H9 (cell line): ENCODE measurements at places on chromosomes 3 and 15.

GRCh38 chr15:56053046-56053400 is 59.6 kb upstream of the NEDD4 start:
- no peak for DNase-seq

- DNase-seq: no peak
Measured at GRCh38 chr3:191997579-191998268, 536.8 kb downstream of the PYDC2 start.

GRCh38 chr15:39785841-39786240 is 3.2 kb upstream of the FSIP1 start:
- no peak for DNase-seq

DNA sequence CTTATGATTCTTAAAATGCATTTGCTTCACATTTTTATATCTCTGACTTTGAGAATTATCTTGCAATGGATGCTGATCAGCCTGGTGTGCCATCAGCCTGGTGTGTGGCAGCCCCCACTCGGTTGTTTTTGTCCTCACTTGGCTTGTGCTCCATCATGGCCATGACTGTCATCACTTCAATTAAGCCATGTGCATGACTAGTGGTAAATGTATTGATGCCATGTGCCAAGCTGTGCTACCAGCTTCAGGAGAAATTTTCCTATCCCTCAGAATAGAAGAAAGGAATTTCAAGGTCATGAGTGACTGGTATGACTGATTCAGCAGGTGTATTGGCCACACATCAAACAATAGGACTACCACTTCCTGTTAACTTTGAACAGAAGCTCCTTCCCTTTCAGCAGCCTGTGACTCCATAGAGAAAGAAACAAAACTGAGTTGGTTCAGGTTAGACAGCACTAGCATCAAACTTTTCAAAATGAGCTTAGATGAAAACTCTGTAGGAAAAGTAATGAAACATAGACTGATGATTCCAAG is 251.7 kb downstream of the GRM7 start:
- DNase-seq: no peak

DNA sequence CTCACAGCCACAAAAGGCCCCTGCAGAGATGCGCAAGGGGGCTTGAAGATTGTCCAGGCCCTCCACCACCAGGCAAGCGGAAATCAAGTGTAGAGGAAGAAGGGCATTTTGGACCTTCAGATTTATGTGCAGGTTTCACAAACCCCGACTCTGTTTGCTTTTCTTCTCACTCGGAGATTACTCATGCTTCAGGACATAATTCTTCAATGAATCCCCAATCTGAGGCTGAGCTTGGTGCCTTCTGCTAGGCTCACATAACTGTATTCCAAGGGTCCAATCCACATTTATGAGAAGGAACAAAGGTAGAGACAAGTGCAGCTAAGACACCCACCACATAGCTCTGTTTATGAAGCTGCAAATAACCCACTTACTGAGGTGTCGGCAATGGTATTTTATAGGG is 50.6 kb upstream of the NMNAT3 start:
- DNase-seq: no peak

DNA sequence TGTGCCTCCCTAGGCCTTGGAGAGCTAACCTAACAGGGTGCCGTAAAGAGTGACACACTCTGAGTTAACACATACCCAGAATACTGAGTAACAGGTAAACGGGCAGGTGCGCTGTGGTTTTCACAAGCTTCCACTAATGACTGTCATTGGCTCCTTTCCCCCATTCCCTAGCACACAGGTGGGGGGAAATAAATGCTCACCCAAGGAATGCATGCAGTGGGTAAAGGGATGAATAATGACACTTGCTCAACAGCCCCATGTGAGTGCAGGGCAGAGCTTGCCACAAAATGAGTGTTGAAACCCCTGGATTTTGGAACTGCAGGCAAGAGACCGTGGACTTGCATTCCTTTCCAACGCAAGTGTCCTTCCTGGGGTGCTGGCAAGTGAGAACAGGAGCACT is 57.6 kb downstream of the ADAMTS17 start:
- DNase-seq: no peak

DNA sequence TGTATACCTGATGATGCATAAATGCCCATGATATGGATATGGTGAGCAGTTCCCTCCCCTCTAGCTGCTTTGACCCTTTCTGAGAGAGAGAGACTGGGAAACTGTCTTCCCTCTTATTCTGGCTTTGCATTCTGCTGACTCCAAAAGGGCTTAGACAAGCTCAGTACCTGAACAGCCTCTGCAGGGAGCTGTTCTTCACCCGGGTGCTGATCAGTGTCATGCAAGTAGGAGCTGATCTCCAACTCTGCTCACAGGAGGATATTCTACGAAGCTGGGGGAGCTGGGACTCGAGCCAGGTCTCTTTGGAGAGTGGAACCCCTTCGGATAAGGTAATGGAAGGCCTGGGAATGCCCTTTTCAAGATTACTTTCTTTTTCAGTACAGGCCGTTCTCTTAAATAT is 237.1 kb downstream of the RYR3 start:
- peak; percentile 84 for DNase-seq

GRCh38 chr3:30232142-30232541 is 374.3 kb upstream of the TGFBR2 start:
- DNase-seq: no peak

- peak; percentile 4 for DNase-seq
Measured at GRCh38 chr3:139978966-139979365, 44.0 kb downstream of the CLSTN2 start.

DNA sequence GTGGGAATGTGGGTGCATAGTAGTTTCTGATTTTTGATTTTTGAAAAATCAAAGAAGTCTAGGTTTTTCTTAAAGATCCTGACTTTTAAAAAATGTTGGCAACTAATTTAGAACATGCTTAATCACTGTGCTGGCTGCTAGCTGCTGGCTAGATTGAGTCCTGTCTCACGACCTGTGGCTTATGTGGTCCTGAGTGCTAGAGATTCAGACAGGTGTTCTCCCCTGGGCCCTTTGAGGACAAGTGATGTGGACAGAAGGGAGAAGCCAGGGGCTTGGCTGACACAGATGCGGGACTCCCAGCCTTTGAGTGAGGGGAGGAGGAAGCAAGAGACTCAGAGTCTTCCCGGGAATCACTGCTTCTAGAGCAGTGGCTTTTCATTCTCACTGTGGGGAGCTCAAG is 47.5 kb downstream of the CORO2B start:
- DNase-seq: no peak

- DNase-seq: no peak
Measured at GRCh38 chr15:42611532-42611931, 36.1 kb downstream of the STARD9 start.

DNA sequence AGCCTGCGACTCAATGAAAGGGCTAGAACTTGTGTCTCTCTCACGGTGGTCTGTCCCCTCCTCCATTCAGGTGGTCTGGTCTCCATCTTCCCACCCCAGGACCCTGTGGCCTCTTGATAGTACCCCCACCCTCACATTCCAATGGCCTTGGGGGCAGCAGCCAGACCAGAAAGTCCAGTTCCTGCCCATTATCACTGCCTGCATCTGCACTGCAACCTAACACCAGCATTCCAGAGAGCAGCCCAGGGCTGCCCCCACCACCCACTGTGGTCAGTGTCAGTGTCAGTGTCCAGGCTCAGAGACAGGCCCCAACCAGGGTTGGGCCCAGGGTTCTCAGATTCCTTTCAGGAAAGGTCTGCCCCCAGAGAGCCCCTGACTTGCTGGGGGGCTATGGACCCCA is 12.6 kb downstream of the IGDCC3 start:
- DNase-seq: peak; percentile 76

GRCh38 chr15:43517354-43518196 is at the start of gene MAP1A:
TSS of gene MAP1A (plus strand) at chr15:43517608. CDS start at chr15:43521474, 3,866 bp downstream.
- peak; percentile 77 for DNase-seq

DNA sequence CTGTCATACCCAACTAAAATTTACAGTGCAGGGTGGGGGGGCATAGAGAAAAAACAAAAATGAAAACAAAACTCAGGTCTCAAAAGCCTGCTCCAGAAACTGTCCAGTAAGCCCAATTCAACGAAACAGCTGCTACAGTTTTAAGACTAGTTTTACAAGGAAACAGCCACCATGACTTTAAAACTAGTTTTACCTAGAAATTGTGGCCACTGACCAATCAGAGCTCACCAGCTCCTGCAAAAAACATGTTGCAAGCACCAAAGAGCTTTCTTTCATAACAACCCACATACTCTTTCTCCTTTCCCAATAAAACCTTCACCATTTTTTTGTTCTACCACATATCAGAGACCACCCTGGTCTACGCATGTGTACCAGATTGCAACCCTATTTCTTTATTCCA is 7.3 kb upstream of the CFAP91 start:
- DNase-seq: no peak

GRCh38 chr3:126345641-126346460 is 11.4 kb downstream of the KLF15 start:
- peak; percentile 18 for DNase-seq

DNA sequence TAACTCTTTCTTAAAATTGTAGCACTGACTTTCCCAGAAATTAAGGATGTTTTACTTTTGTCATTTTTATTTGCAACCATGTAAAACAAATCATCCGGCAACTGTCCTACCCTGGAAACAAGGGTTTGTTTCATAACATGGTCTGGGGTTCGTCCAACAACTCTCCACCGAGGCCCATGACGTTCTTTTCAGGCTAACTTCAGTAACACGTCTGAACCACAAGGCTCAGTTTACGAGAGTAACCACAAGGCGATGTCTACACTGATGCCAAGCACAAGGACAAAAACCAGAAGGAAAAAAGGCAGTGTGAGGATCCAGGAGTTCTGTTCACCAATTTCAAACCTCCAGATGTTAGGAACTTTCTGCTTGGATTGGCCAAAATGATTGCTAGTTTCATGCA is 546.1 kb downstream of the NTRK3 start:
- DNase-seq: no peak

DNA sequence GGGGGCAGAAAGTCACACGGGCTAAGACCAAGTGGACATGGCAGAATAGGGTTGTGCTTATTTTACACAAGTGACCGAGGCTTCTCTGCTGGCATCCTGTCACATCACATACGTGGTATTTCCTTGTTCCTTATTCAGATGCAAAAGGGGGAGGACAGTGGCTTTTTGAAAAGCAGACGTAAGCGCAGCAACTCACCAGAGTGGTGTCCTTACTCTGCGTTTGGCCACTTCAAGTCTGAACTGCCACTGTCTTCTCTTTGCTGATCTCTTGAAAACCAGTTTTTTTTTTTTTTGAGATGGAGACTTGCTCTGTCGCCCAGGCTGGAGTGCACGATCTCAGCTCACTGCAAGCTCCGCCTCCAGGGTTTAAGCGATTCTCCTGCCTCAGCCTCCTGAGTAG is 113.2 kb downstream of the SOX2 start:
- DNase-seq: peak; percentile 52

GRCh38 chr15:55632434-55632833 is 44.3 kb upstream of the PYGO1 start:
- no peak for DNase-seq

DNA sequence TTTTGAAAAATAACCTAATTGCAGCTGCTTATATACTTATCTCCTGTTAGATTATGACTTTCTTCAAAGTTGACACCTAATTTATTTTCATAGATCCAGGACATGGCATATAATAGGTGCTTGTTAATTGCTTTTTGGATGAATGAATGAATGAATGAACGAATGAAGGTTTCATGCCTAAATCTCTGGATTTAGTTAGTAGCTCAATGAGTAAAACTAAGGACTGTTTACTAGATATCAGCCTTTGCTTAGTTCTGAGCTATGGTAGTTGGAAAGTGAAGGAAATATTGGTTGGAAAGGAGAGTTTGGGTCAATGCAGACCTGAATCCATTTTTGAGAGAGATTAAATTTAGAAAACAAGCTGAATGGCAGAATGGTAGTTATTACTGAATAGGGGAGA is 160.4 kb upstream of the SGO1 start:
- DNase-seq: no peak

DNA sequence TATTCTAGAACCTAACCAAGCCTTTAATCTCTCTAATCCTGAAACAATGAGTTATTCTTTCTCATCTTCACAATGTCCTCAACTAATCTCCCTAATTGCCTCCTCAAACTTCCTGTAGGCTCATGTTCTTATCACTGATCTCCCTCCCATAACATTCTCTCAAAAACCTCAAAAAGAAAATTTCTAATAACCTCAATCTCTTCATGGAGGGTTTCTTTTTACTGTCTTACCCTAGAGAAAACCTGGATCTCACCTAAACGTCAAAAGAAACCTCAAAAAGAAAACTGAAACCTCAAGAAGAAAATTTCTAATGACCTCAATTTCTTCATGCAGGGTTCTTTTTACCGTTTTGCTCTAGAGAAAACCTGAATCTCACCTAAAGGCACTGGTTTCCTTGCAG is 150.2 kb downstream of the GSK3B start:
- DNase-seq: no peak

GRCh38 chr3:70952033-70952747 is 631.3 kb downstream of the FOXP1 start:
- no peak for DNase-seq

- DNase-seq: no peak
Measured at GRCh38 chr3:156434921-156435320, 120.0 kb downstream of the SSR3 start.

- no peak for DNase-seq
Measured at GRCh38 chr3:134544316-134544715, 58.5 kb downstream of the CEP63 start.

- DNase-seq: no peak
Measured at GRCh38 chr3:66812136-66812535, 186.0 kb upstream of the KBTBD8 start.

GRCh38 chr3:27554706-27555105 is 70.5 kb upstream of the SLC4A7 start:
- DNase-seq: no peak

DNA sequence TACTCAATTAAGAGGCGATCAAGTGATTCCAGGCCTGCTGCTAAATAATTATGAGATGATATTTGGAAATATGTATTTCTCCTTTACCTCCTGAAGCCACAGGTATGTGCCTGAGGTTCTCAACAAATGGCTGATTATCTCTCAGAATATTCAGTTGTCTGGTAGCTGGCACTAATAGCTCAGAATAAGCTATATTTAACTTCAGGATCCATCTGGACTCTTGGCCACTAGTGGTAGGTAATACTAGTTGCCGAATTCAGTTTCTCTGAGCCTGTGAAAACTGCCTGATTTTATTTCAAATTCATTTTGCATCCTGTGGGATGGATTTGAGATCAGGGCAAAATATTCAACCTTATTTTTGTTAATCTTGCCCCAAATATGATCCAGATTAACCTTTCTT is 499.0 kb downstream of the DIPK2A start:
- no peak for DNase-seq

DNA sequence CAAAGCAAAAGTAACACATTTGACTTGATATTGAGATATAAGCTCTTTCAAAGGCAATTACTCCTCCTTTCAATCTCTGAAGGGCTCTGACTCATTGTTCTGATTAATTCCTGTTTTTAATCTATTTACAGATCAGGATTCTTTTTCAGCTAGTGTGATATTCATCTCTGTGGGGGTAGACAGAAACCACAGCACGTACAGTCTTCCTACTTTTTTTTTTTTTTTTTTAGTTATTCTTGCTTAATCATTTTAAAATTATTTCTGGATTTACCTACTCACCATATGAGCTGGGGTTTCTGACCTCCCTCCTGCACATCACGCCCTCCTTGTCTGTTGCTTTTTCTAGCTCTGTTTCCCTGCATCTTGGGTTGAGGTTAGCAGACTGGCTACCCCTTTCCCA is 1.4 kb downstream of the CNTN3 start:
- no peak for DNase-seq
